ENCODE measurements at places on chromosomes 4 and X.

GRCh38 chr4:3436798-3437581 lies 4.8 kb upstream of the HGFAC start:
- DNase-seq: no peak

GRCh38 chr4:113743690-113744089 lies 17.8 kb downstream of the CAMK2D start:
- DNase-seq: no peak

DNA sequence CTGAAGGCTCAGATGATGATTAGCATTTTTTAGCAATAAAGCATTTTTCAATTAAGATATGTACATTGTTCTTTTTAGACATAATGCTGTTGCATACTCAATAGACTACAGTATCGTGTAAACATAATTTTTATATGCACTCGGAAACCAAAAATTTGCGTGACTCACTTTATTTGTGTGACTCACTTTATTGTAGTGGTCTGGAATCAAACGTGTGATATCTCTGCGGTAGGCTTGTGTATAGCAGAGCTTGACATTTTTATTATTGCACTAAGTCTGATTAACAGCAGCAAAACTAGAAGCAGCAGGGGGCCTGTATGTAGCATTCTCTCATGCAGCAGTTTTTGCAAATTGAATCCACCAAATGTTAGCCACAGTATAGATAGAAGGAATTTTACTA lies 119.1 kb upstream of the PRDX4 start:
- no peak for DNase-seq

GRCh38 chrX:71147496-71148277 lies 3.0 kb downstream of the NLGN3 start:
- DNase-seq: no peak

- no peak for DNase-seq
Measured at GRCh38 chr4:7375427-7375826, 59.3 kb downstream of the PSAPL1 start.

GRCh38 chr4:3640587-3640962 lies 108.4 kb upstream of the LRPAP1 start:
- no peak for DNase-seq

- DNase-seq: no peak
Measured at GRCh38 chrX:39982948-39983347, 114.8 kb downstream of the BCOR start.

DNA sequence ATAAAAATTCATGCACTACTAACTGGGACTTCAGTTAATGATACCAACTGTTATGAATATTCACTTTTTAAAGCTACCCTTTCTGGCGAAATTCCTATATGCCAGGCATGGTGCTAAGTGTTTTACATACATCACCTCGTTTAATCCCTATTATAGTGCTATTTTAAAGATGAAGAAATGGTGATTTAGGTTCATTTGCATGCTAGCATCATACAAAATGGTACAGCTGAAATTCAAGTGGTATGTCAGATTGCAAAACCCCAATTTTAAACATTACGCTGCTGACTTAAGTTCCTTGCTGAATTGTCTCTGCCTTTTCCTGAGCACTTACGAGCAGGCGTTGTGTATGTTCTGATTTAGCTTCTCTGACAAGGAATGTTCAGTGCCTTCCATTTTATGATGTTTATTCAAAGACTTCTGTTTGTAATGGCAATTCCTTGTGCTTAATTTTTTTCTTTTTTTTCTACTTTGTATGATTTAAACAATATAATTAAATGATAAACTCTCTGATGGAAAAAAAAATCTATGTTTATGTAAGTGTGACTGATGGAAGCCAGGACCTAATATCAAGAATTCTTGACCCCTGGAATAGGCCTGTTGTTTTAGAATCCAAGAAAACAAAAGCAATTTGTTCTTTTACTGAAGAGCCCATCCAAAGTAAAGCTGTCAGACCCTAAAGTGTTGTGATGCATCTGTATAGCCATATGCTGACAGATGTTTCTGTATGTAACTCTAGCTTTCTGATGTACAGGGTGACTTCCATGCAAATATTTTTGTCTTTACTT lies 148.1 kb downstream of the PCDH7 start:
- no peak for DNase-seq

DNA sequence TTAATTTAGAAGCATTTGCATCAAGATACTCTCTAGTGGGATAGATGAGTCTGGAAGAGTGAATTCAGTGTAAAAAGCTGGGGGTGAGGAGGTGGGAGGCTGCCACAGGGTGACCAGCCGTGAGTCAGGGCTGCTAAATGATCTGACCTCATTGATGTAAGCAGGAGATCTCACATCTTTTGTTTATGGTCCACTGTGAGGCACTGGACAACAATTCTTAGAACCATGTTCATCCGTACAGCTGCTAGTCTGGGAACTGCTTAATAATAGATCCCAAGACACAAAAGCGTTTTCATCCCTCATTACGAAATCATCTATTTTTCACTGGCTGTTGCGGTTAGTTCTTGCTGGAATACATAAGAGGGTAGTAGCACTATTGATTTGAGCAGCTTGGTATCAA lies 14.1 kb downstream of the KLF3 start:
- DNase-seq: no peak

- no peak for DNase-seq
Measured at GRCh38 chrX:68584221-68584620, 63.2 kb upstream of the STARD8 start.

DNA sequence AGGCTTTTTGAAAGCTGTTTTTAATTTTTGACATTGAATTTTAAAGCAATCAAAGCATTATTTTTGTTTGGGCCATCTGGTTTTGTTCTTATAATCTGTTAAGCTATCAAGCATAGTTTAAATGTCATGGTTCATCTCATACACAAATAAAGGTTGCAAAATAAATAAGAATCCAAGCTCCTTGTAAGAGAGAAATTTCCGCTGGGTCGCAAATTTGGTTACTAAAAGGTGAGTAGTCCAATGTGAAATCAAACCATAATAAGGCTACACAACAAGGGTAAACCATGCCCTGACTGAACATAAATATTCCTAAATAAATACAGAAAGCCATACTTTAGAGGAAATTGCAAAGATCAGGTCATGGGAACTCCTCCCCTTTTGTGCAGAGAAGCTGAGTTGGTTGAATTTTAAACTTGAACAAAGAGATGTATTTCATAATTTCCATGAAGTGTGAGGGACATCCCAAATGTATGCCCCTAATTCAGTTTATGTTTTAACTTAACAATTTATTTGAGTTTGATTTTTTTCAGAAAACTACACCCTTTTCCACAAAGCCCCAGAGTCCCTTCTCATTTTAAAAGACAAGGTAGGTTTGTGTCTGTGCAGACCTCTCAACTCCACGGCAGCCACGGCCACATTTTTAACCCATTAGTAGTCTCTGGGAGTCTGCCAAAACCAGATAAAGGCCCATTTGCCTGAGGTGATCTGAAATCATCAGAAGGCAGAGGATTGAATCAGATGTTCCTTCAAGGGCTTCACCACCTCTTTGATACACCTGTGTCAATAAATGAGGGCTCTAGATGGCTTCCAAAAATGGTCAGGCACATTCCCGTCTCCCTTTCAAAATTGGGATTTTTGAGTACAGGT lies 85.2 kb downstream of the PLAC1 start:
- DNase-seq: no peak

DNA sequence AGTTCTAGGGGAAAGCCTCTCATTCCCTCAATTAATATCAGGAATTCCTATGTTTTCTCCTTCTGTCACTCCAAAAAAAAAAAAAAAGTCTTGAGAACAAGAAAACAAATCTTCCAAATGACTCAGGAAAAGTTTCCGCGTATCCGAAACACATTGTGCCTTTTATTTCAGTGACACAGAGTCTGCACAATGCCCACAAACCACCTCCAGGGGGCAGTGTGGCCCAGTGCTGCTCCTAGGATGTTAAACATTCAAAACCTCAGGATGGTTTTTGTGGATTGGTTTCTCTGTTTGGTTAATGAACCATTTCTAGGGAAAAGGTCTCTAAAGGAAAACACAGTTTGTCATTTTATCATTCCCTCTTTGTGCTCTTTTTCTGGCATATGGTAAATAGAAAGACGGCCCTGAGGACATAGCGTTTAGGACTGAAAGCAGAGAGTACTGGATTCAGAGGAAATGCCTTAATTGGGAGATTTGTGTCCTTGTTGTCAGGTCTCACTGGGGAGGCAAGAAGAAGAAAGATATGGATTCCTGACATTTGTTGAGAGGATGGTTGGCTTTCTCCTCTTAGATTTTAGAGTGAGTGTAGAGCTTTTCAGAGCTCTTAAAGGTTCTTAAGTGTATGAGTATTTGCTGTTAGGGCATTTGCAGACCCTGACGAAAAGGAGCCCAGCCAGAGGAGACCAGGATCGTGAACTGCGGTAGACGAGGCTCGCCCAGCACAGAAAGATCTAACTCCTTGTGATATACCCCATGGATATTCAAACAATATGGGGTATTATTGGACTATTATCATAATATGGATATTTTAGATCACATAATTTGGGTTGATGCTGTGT lies 65.7 kb upstream of the MAP9 start:
- peak; percentile 19 for DNase-seq

GRCh38 chr4:38743866-38744265 lies 38.9 kb downstream of the TLR10 start:
- DNase-seq: no peak

GRCh38 chr4:84968925-84969324 lies 2.4 kb upstream of the WDFY3 start:
- no peak for DNase-seq

DNA sequence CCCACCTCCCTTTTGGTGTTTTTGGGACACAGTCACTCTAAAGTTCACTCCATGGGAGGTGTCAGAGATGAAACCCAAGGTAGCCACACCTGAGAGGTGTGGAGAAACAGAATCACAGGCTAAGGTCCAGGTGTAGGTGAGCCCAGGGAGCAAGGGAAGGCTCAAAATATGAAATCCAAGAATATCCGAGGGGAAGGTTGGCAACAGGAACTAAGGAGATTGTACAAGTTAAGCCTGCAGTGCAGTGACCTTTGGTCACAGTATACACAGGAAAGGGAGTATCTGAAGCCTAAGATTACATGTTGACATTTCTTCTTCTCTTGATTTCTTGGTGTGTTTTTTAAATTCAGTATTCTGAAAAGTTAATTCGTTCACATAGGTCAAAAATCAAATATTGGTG lies 46.5 kb downstream of the PHF8 start:
- no peak for DNase-seq

DNA sequence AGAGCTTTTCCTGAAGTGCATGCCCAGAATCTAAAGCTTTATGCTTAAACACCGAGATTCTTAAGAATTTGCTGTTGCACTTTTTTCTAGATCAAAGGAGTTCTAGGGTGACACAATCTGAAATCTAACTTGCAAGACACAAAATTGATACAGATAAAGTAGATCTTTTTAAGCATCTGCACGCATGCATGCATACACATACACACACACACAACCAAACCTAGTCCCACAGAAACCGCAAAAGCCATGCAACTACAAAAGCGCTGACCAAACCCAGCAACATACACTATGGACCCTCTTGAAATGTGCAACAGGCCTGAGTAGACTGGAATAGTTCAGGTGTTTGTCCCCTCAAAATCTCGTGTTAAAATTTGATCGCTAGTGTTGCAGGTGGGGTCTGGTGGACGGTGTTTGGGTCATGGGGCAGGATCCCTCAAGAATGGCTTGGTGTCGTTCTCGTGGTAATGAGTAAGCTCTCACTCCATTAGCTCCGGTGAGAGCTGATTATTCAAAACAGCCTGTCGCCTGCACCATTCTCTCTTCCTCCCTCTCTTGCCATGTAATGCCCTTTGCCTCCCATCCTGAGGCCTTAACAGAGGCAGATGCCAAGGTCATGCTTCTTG lies 52.7 kb downstream of the IRF2 start:
- peak; percentile 30 for DNase-seq

- no peak for DNase-seq
Measured at GRCh38 chrX:9160698-9161329, 126.9 kb upstream of the FAM9B start.

DNA sequence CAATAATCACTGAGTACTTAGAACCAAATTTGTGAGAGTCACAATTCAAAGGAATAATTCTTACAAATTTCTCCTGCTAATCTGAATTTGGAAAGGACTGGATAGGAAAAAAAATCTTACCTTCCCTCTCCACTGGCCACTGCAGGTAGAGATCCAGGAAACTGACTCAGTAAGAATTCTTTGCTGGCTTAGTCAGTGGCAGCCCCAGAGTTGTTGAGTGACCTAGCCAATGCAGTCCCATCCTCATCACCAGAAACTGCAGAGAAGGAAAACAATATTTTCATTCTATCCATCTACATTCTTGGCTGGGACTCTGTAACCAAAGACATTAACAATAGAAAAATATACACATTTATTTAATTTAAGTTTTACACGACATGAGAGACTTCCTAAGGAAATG lies 572.0 kb downstream of the ADGRL3 start:
- DNase-seq: no peak

DNA sequence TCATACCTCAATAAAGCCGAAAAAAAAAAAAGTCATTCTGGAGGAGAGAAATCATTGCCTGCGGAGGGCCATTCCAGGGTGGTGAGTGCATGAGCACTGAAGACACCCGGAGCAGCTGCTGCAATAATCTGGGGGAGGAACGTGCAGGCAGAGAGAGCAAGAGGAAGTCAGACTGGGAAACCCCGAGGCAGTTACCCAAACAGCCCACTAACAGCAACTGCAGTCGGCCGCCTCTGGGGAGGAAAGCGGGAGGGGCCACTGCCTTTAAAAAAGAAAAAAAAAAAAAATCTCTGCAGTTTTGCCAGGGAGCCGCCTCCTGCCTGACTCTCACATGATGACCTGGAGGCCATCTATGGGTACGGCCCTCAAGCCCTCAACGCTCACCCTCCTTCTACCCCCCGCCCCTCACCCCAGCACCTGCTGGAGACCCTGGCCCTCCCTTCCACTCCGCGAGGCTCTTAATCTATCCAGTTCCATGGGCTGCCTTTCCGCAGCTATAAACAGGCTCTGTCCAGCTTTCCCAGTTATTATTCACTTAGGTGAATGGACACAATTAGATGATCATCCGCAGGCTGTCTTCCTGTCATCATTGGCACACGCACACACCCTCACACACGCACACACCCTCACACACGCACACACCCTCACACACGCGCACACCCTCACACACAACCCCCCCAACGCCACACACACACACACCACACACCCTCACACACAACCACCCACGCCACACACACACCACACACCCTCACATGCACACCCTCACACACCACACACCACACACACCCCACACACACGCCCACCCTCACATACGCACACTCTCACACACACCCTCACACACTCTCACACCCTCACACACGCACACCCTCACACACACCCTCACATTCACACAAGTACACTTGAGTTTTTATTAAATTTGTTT lies 3.4 kb upstream of the AVPR2 start:
- DNase-seq: peak; percentile 71

GRCh38 chrX:129540722-129541184 lies 694 bp downstream of the OCRL start:
- no peak for DNase-seq

- DNase-seq: no peak
Measured at GRCh38 chr4:82515705-82516104, 46.1 kb downstream of the TMEM150C start.

DNA sequence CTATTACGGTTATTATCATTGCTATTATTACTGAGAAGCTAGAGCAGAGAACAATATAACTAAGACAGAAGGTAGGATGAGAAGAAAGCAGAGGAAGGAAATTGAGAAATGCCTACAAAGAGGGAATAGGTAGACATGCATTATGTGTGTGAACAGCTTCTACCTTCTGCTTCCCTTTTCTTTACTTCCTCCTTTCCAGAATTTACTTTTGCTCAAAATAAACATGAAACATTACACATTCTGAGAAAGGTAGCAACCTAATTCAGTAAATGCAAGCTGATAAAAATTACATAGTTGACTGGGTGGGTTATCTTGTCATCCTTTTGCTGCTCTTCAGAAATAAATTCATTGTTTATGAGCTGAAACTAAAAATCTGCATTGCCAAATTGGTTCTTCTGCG lies 54.6 kb downstream of the AMOT start:
- no peak for DNase-seq
